ENCODE measurements at places on chromosomes 7 and 10.

- no peak for DNase-seq
Measured at GRCh38 chr7:134866617-134867016, 87.2 kb downstream of the CALD1 start.

GRCh38 chr10:91103384-91104192 lies 116.9 kb upstream of the PCGF5 start:
- DNase-seq, result no peak

GRCh38 chr7:102153599-102153946 lies 133.1 kb upstream of the SH2B2 start:
- no peak for DNase-seq

GRCh38 chr7:90708841-90709317 lies 112.8 kb downstream of the CDK14 start:
- no peak for DNase-seq

DNA sequence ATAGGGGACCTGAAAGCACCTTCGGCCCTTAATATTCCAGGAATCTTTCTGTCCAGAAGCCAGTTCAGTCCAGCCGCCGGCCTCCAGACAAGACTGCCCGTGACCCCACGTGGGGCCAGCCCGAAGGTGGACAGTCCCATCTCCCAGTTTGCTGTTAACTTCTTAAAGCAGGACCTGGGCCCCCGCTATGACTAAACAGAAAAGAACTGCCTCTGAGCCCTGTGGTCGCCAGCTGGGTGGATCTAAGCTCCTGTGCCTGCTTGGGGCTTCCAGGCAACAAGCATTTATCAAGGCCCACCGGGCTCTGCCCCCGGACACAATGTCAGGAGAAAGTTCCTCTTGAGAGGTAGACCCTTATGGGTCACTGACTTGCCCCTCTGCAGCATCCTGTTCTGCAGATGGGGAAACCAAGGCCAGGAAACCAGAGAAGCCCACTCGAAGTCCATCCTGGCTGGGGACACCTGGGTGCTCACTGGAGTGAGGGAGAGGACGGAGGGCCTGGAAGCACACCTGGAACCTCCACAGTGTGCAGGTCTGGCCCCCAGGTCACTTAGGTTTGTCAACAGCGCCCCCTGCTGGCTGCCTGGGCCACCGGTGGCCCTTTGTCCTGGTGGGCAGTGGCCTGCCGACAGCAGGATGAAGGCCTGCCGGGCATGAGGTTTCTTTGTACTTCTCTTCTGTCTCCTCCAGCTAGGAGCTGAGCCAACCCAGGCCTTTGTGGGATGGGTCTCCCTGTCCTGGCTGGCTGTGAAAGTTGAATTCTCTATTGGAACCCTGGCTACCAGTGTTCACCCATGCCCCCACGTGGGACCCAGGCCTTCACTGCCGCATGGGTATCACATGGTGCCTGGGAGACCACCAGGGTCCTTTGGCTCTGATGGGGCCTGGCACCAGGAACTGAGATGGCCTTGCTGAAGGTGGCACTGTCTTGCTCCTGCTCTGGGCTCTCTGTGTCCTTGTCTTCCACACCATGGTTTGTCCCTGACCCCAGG lies 128.0 kb downstream of the ZMIZ1 start:
- peak; percentile 83 for DNase-seq

- no peak for DNase-seq
Measured at GRCh38 chr10:11279314-11279713, 261.6 kb downstream of the CELF2 start.

DNA sequence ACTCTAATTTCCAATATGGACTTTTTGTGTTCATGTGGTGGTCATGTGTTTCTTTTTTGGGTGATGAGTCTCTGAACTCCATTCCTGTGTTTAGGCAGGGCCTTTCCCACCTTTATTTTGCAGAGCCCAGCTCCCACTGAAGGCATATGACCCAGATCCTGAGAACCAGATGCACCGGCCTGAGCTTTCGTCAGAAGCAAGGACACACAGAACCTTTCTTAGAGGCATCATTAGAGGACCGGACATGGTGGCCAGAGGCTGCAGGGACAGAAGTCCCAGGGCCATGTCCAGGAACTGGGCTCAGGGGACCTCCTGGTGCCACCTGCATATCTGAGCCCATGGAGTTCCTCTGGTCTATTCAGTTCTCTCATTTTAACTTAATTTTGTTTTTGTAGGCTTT lies 200.9 kb upstream of the ZNF32 start:
- DNase-seq, result no peak

- no peak for DNase-seq
Measured at GRCh38 chr7:146874722-146875121, 758.1 kb downstream of the CNTNAP2 start.

DNA sequence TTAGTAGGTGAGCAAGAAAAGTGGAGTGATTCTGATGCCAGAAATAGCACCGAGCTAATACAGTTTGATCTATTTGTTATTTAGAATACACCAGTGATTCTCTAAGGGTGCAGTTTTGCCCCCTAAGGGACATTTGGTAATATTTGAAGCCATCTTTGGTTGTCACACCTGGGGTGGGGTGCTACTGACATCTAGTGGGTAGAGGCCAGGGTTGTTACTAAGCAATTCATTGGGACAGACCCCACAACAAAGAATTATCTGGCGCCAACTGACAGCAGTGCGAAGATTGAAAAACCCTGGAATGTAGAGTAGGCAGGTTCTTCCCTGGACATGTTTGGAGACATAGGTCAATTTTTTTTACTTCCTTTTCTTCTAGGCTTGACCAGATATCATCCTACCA lies 14.6 kb downstream of the PALS2 start:
- DNase-seq, result no peak

DNA sequence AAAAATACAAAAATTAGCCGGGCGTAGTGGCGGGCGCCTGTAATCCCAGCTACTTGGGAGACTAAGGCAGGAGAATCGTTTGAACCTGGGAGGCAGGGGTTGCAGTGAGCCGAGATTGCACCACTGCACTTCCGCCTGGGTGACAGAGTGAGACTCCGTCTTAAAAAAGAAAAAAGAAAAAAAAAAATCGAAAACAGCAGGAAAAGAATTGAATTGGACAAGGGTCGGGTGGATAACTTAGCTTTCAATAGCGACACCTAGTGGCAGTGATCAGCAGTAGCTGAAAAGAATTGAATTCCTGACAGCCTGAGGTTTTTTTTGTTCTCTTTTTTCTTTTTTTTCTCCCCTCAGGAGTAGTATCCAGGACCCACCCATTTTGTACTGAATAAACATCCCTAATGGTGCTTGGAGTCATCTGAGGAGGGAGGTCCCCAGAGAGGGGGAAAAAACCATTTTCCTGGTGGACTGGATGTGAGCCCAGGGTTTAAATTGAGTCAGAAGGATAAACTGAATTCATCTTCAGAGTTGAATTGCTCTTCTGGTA lies 55.1 kb downstream of the CYCS start:
- DNase-seq, result no peak

- no peak for DNase-seq
Measured at GRCh38 chr7:91266067-91266688, 1.9 kb downstream of the FZD1 start.

GRCh38 chr10:97542169-97543024 lies 30.2 kb upstream of the ANKRD2 start:
- DNase-seq, result no peak

DNA sequence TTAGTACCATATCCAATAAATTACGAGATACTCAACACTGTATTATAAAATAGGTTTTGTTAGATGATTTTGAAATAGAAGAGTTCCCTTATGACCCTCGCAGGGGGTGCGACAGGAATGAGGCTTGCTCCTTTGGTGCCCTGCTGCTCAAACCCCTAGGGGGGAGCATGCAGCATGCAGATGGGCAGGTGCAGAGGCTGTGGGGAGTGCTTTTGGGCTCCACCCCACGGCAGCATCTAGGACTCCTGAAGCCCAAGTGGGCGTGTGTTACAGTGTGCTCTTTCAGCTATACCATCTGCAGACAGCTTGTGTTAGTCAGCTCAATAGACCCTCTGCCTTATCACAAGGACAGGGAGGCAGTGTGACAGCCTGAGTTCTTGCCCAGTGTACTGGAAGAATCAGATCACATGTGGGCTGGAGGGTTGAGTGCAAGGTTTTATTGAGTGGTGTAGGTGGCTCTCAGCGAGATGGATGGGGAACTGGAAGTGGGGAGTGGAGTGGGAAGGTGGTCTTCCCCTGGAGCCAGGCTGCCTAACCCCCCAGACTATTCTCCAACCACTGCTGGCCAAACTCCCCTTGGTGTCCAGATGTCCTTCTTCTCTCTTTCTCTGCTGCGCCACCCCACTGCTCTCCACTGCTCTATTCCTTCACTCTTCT lies 3.1 kb upstream of the MRC1 start:
- no peak for DNase-seq

DNA sequence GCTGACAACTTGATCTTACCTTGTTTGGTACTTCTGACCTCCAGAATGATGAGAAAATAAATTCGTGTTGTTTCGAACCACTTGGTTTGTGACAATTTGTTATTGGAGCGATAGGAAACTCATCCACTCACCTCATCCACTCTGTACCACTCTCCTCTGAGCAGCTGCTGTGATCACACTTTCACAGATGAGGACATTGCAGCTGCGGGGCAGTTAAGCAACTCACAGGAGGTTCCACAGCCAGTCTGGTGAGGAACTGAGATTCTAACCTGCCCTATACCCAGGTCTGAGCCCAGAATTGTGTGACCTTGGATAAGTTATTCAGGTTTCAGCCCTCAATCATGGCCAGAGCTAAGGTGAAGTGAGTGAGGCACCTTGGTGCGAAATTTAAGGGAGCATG lies 35.2 kb downstream of the BTBD16 start:
- DNase-seq, result no peak

- no peak for DNase-seq
Measured at GRCh38 chr7:24743471-24743870, 13.8 kb downstream of the GSDME start.

DNA sequence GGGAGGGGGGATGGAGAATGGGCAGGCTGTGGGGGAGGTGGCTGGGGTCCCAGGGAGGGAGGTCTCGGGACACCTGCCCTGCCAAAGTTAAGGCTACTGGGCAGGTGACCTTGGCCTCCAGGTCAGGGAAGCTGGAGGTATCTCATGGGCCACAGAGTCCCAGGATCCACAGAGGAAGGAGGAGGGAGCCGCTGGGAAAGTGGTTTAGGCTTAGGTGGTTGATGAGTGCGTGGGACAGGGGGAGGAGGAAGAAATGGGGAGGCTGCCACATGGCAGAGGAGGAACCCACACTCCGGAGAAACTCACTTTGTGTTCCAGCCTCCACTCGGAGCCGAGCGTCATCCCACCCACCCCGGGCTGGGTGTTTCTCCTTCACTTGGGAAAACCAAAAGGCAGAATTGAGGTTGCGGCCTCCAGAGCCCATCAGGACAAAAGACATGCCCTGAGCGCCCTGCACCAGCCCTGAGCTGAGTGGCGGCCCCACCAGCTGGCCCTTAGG lies 46.1 kb downstream of the ASB13 start:
- no peak for DNase-seq

- no peak for DNase-seq
Measured at GRCh38 chr7:151272877-151273276, 24.4 kb upstream of the SMARCD3 start.

DNA sequence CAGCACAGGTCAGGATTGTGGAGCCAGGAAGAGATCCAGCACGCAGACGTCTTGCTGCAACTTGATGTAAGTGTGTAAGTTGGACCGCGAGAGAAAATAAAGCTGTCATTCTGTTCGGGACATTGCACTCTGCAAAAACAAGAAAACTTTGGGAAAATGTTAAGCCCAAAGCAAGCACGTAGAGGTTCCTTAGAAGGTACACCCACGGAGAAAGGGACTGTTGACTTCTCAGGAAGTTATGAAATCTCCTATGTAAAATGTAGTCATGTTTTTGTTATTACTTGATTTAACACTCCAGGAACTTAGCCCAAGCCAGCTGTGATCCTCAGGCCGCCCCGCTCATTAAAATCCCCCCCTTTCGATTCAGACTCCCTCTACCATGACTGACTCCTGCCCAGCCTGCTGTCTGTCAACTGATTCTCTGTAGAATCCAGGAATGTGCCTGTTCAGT lies 196.1 kb upstream of the TCF7L2 start:
- DNase-seq, result no peak

DNA sequence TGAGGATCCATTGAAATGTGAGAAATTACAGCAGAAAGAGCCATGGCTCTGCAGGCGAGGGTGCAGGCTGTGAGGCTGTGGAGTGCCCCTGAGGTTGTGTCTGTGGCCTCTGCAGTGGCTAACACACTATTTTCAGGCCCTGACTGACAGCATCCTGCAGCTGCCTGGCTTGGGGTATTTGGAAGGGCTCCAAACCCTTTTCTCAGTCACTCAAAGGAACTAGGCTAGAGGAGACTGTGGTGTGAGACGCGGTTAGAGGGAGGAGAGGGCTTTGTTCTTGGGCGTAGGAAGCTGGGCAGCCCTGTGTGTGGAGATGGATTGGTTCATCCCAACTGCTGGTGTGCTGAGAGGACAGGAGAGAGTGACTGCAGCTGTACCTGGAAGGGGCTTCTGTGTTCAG lies 134.9 kb downstream of the RAMP3 start:
- no peak for DNase-seq

GRCh38 chr7:31054608-31055278 lies 2.6 kb downstream of the ADCYAP1R1 start:
- no peak for DNase-seq

DNA sequence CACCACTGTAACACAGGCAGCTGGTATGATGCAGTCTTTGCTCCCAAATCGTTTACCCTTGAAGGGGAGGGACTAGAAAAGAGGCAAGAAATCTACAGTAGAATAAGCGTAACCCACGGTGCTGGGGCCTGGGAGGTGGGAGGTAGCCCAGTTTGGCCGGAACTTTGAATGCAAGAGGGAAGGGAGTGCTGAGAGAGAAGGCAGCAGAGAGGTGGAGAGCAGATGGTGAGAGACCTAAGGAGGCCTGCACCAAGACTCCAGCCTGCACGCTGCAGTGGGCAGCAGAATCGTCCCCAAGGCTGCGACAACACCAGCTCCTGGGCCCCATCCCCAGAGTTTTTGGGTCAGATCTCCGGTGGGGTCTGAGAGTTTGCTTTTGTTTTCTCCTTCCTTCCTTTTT lies 547.5 kb downstream of the GALNT17 start:
- DNase-seq, result no peak

GRCh38 chr7:24908166-24908565 lies 71.8 kb downstream of the OSBPL3 start:
- DNase-seq, result no peak

DNA sequence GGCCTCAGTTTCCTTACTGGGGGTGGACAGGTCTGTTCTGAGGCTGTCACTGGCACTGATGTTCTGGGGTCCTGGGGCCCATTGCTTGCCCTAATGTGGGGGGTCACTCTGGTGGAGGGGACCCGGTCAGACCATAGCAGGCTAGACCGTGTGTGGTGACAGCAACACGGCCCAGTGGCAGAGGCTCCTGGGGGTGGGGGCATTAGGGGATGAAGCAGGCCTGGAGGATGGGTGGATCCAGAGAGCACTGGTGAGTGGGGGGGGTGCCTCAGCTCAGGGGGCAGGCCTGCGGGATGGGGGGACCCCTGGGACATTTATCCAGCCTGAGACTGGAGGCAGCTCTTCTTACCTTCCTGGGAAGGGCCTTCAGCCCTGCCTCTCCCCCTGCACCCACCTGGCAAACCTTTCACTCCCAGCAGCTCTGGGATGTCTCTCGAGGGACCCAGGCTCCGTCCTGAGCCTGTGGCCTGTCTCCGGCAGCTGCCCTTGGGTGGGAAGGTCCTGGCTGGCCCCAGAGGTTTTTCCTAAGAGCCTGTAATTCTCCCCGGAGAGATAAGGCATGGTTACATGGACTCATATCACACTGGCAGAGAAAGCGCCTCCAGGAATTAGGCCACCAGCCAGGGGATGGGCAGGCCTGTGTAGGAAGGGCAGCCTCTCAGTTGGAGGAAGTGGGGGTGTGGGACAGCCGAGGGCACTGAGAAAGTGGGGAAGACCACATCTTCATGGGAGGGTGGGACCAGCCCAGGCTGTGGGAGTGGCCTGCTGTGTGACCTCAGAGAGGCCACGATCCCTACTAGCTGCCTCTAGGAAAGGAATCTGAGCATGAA lies 147.7 kb downstream of the UBE2H start:
- no peak for DNase-seq
